ENCODE measurements at places on chromosomes 11 and 22.

DNA sequence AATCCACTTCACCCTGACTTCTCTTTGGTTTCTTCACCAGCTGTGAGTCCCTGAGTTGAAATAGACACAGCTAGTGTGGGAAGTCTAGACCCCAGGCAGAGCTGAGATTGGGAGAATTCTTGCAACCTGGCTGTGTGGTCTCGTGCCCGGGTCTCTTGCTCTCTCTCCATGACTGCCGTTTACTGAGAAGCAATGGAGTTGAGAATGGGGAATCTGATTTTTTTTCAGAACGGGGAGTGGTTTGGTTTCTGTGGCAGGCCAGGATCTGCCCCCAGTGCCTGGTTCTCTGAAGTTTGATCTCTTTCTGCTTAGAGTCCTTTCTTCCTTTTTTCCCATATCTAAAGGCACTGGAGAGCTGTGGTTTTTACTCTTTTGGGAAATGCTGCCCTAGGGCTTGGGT is 1.5 kb downstream of the SIDT2 start:
- DNase-seq = no peak

GRCh38 chr11:105641433-105641832 is 31.6 kb downstream of the GRIA4 start:
- DNase-seq = no peak

GRCh38 chr22:38613588-38613987 is 42.6 kb downstream of the FAM227A start:
- no peak for DNase-seq

DNA sequence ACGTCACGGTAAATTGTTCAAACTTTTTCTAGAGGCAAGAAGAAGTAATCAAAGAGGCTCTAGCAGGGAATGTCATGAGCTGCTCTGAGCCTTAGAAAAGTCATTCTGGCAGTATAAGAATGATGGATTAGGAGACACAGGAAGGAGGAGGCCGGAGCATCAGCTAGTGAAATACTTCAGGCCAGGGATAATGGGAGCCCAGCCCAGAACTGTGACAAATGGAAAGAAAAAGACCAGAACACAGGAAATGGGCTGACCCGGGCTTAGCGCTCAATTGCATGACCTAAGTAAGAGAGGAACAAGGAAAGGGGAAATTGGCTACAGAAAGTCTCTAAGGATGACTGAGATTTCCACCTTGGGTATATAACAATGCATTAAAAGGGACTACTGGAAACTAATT is 108.6 kb downstream of the LARGE1 start:
- no peak for DNase-seq

DNA sequence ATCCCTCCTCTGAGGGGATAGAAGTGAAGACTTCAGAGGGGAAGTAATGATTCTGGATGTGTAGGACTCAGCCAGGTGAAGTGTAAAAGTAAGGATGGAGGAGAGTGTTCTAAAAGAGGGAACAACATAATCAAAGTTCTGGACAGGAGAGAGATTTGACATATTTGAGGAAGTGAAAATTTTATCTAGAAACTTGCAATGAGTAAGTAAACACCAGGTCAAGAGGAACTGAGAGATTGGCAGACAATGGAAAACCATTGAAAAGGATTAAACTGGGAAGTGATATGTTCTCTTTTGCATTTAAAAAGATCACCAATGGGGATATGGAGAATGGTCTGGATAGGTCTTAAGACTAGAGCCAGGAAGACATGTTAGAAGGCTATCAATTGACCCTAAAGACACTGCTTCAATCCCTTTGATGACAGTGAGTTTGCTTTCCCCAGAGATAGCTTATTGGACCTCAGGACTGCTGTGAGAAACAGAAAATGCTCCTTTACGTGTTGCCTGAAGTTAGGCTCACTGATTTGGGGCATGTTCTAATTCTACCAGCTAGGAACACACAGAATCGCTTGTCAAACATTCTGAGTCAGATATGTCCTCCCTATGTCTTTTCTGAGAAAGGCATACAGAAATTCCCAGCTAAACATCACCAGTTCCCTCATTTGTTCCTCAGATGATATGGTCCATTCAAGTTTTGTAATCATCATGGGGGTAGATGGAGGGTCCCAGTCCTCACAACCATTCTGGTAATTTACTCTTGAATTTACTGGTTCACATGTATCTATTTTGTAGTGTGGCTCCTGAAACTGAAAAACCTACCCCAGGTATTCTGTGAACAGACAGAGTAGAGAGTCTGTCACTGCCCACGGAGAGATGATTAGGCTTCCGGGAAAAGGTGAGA is 144.9 kb downstream of the MAML2 start:
- DNase-seq = no peak

DNA sequence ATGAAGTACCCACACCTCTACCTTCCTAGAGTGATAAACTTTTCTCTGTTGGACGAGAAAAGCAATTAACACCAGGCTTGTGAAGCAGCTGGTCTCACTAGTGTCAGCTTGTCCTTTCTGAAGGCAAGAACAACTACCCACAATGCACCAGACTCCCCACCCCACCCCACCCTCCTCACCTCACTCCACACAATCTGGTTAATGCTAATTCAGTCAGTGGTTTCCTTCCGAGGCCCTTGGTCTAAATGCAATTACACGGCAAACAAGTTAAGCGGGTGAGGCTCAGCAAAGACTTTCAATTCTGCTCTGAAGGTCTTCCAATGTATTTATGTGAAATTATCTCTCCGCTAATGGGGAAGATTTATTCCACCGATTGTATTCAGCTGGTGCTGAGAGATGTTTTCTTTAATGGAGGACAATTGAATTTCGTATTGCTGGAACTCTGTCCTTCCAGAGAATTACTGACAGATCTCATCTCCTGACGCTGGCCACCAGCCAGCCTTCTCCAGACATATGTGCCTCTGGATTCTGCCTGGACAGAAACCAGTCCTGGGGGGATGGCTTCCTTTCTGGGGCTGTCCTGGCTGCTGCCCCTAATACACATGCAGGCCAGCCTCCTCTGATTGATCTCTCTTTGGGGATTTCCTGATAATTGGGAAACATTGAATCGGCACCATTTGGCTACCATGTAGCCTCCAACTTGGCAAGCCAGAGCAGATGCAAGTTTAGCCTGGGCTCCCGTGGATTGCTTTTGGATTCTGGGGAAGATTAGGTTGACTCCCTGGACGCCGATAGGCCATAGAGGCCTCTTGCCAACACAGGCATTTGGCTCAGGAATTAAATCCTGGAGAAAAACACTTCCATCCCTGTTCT is 165.8 kb upstream of the NARS2 start:
- no peak for DNase-seq

- no peak for DNase-seq
Measured at GRCh38 chr11:116721988-116722387, 50.8 kb downstream of the BUD13 start.

GRCh38 chr11:69156673-69157155 is 979 bp downstream of the SMIM38 start:
- no peak for DNase-seq

GRCh38 chr22:36454916-36455570 is 26.4 kb downstream of the TXN2 start:
- peak; percentile 59 for DNase-seq

DNA sequence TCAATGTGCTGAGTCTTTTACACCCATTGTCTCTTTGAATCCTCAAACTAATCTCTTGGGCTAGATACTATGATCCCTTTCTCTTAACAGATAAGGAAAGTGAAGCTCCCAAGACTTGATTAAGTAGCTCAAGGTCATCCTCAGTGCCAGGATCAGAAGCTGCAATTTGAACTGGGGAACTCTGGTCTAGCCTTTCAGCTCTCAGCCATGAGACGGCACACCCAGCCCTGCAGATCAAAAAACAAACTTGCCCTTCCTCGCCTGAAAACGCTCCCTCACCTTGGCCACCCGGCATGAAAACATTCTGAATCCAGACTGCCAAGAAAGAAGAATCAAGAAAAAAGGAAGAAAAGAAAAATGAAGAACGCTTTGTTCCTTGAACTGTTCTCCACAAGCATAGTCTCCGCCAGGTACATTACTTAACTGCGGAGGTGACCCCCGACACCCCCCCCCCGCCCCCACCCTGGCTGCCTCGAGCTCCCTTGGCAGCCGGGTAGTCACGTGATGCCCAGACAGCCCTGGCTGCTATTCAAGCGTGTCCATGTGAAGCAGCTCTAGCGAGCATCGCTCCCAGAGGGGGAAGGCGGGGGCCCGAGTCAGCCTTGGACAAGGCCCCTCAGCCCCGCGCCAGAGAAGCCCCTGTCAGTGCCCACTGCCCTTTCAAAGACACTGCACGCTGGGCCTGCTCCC is 451.2 kb downstream of the MIAT start:
- no peak for DNase-seq

DNA sequence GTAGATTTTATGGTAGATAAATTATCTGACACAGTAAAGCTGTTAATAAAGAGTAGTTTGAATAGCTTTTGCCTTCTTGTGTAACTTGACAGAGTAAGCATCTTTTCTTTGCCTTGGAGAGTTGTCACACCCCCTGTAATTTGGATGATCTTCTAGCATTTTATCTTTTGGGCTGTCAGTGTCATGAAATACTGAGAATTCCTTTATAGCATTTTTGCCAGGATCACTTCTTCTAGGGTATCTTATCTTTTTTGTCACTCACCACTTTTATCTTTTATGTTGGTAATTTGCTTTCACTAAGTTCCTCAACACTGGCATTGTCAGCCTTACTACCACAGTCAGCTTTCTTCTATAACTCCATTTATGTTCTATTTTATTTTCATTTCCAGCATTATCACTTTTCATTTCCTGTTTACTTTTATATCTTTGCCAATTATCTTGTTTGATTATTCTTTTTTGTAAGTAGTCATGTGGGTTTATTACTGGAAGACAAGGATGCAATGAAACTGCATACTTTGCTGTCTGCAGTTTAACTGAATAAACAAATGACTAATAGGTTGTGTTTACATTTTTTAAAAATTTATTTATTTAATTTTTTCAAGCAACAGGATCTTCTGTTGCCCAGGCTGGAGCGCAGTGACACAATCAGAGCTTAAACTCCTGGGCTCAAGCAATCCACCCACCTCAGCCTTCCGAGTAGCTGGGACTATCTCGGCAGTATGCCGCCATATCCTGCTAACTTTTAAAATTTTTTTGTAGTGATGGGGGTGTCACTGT is 28.1 kb upstream of the ACAT1 start:
- DNase-seq = no peak

- no peak for DNase-seq
Measured at GRCh38 chr22:48101704-48102103, 1339.3 kb downstream of the TBC1D22A start.

DNA sequence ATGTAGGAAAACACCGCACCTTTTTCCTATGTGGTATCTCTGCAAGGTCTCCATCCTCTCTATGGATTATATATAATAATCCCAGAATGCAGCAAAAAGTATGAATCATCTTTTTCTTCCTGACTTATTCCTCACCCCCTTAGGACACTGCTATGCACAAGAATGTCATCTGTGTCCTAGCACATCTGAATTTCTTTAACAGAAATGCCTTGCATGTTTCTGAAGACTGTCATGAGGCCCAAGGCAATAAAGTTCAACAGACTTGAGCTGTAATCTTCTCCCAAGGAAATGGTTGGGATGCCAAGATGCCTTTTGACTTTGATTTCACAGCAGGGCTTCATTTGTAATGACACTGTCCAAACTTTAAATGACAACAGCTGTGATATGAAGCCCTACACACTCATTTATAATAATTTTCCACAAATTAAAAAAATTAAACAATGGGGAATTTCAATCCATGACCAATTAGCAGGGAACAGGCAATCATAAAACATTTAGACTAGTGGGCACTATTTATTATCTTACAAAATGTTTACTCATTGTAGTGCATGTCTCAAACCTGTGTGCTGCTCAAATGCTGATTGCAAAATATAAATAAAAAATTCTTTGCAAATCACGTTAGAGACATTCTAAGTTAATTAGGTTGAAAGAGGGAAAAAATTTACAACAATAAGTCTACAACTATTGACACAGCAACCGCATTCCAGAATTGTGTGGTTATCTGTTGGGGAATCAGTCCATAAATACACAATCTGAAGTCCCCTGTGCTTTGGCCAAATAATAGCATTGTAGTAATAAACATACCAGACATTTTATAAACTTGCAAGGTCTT is 242.3 kb downstream of the SWAP70 start:
- peak; percentile 54 for DNase-seq

- DNase-seq = no peak
Measured at GRCh38 chr11:130157840-130158239, 1.7 kb upstream of the ST14 start.

DNA sequence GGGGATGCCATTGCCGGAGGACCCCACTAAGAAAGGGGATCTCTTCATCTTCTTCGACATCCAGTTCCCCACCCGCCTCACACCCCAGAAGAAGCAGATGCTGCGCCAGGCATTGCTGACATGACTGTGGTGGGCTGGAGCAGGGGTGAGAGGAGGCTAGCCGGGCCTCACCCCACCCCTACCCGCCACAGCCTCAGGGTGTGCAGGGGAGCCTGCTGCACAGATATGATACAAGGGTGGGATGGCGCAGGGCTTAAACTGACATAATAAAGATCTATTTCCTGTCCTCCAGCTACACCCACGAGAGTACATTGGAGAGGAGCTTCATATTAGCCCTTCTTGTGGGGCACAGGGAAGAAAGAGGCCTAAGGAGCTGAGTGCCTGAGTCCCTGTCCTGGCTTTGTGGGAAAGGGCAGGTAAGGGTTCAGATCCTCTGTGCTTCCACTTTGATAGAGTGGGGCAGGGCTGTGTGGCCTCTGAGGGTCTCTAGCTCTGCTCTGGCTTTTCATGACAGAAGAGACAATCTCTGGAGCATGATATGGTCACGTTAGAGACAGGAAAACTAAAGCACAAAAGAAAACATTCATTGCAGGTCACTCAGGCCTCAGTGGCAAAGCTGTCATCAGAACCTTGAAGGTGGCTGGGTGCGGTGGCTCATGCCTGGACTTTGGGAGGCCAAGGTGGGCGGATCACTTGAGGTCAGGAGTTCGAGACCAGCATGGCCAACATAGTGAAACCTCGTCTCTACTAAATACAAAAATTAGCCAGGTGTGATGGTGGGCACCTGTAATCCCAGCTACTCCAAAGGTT is 12.4 kb downstream of the UCP2 start:
- DNase-seq = no peak

Data from T1000 (cell line).